ENCODE measurements at places on chromosomes 3 and 15.

DNA sequence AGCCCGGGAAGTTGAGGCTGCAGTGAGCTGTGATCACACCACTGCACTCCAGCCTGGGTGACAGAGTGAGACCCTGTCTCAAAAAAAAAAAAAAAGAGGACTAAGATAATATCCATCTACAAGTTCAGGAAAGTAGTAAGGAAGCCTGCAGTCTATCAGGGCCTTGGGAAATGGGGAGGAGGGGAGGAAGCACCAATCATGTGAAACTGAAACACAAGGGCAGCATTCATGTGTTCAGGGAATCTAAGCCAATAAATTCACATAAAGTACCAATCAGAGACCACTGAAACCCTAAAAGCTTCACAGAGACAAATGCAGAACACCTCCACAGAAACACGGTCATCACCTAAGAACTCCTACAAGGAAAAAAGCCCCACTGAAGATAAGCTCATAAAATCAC, 22.9 kb upstream of the HHATL start:
- DNase-seq: no peak

DNA sequence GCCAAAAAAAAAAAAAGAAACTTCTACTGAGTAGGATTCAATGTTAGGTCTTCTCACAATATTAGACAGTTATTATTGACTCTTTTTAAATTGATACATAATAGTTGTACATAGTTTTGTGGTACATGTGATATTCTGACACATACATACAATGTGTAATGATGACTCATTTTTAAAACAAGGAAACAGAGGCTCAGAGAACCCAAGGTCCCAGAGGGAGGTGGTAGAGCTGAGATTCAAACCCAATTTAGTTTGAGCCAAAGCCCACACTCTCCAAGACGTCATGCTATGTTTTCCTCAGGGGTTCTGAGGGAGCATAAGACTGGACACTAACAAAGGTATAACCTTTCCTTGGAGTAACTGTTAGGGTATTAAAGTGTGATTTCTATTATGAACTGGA, 40.6 kb downstream of the MYO5C start:
- no peak for DNase-seq

DNA sequence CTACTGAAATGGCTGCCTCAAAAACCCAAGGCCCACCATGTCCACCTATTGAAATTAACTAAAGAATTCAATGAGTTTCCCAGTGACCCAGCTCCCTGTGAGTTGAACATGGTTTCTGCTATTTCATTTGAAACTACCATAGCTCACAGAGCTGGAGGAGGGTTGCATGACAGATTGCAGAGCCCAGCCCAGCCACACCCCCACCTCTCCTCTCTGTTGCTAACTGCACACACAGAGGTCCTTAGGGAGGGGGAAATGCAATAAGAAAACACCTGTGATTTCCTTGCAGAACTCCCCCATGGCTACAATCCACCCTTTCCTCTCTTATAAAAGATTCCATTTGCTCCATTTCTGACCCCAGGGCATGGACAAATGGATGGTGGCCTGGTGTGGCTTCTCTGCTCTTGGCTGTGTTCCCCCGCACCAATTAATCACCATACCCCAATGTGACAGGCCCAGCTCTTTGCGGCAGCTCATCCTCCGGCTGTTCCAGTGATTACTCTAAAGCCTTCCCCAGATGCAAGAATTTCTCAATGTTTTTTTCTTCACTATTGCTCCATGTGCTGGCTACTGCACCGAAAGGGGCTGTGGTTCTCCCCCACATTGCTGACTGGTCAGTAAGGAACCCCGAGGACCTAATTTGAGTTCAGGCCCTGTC, 208.4 kb upstream of the KBTBD8 start:
- no peak for DNase-seq

DNA sequence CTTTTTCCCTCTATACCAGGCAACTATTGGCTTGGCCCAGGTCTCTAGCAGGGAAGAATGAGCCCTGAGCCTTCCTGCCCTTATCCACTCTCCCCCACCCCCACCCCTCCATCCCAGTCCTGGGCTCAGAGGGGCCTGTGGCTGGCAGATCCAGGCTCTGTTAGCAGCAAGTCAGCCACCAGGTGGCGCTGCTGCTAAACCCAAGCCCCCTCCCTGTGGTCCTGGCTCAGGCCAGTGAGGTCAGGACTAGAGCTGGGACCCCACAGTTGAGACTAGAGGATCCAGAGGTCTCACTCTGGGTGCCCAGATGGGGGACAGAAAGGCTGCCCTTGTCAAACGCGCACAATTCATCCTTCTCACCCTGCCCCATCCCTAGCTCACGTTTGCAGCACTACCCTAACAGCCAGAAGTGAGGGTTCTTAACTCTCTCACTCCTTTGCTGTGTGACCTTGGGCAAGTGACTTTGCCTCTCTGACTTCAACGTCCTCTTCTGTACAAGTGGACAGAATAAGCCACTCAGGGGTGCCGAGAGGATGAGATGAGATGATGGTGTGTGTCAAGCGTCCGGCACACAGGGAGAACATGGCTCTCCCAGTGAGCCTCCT, 46.8 kb upstream of the SLC6A1 start:
- DNase-seq: peak; percentile 13

GRCh38 chr3:195761567-195762248, 40.9 kb downstream of the MUC20 start:
- DNase-seq: no peak

DNA sequence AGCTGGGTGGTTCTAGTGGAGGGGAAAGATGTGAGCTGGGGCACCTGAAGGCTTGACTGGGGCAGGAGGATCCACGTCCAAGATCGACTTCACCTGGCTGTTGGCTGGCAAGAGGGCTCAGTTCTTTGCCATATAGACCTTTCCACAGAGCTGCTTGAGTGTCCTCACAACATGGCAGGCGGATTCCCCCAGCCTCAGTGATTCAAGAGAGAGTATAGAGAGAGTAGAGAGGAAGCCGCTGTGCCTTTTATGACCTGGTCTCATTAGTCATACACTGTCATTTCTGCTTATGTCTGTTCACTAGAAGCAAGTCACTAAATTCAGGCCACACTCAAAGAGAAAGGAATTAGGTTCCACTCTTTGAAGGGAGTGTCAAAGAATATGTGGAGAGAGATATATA, 101.6 kb downstream of the APBA2 start:
- DNase-seq: no peak

Measured in naive thymus-derived CD8-positive, alpha-beta T cell (primary cell).